ENCODE measurements at places on chromosomes 3 and 15.

DNA sequence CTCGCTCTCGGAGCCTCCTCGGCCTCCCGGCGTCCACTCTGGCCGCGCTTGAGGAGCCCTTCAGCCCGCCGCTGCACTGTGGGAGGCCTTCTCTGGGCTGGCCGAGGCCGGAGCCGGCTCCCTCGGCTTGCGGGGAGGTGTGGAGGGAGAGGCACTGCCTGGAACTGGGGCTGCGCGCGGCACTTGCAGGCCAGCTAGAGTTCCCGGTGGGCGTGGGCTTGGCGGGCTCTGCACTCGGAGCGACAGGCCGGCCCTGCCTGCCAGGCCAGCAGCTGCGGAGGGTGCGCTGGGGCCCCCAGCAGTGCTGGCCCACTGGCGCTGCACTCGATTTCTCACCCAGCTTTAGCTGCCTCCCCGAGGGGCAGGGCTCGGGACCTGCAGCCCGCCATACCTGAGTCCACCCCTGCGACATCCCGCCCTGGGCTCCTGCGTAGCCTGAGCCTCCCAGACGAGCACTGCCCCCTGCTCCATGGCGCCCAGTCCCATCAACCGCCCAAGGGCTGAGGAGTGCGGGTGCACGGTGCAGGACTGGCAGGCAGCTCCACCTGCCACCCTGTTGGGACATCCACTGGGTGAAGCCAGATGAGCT is 765.0 kb downstream of the IGSF11 start:
- no peak for DNase-seq

DNA sequence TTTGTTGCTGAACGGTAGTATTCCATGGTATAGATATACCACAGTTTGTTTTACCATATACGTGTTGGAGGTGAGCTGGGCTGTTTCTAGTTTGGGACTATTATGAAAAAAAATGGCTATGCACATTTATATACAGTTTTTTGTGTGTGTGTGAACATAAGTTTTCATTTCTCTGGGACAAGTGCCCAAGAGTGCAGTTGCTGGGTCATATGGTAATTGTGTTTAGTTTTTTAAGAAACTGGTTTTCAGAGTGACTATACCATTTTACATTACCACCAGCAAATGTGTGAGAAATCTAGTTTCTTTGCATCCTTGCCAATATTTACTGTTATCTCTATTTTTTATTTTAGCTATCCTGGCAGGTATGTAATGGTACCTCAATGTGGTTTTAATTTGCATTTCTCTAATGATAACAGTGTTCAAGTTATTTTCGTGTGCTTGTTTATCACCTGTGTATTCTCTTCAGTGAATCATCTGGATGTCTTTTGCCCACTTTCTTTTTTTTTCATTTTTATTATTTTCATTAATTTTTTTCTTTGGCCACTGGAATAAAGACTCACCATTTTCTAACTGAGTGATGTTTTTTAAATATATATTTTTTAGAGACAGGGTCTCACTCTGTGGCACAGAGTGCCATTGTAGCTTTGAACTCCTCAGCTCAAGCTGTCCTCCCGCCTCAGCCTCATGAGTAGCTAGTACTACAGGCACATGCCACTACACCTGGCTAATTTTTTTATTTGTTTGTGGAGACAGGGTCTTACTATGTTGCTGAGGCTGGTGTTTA is 75.3 kb downstream of the ZNF609 start:
- no peak for DNase-seq

GRCh38 chr15:65642594-65642993 is 20.9 kb downstream of the SLC24A1 start:
- no peak for DNase-seq

- no peak for DNase-seq
These were observed 562.7 kb downstream of the TUSC7 start for GRCh38 chr3:117272274-117272673.

DNA sequence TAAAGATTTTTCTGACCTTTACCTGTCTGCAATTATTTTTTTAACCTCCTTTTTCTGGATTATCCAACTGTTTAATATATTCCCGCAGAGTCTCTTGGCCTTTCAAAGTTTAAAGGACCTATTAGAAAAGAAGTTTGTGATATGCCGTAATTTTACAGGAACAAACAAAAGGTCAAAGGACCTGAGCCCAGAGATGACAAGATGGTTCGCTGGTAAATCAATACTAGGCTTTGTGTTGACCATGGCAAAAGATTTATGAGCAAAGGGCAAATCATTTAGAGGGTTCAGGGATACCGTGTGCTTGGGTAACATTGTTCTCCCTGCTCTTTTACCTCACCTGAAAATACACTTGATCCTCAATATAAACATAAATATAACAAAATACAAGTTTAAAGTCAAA is 923.5 kb downstream of the ROBO1 start:
- no peak for DNase-seq

Measured in cortex of kidney (tissue), 1 donor.